ENCODE measurements at places on chromosomes 3 and 15.

DNA sequence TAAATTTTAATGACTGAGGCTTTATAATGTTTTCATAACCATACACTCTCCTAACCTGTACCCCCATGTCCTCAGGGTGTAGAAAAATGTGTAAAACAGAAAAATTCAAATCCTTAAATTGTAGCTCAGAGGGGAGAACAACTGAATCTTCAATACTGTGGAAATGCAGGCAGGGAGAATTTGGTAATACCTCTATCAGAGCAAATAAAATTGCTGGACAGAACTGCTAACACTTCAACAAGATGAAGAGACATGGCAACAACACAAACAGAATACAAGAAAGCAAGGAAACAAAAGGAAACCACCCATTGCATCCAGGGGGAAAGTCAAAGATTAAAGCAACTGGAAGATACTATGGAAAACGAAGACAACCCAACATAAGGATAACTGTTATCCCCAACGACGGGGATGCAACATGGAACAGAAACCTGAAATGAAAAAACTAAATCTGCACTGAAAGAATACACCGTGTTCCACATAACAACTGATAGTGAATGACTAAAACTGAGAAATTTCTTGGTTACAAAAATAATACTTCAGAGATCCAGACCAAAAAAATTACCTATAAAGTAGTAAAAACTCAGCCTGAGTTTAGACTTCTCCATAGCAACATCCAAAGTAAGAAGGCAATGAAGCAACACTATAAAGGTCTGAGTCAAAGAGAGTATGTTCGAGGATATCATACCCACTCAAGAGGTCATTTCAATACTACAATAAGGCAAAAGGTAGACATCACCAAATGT, 48.5 kb downstream of the HACD2 start:
- DNase-seq, result no peak

DNA sequence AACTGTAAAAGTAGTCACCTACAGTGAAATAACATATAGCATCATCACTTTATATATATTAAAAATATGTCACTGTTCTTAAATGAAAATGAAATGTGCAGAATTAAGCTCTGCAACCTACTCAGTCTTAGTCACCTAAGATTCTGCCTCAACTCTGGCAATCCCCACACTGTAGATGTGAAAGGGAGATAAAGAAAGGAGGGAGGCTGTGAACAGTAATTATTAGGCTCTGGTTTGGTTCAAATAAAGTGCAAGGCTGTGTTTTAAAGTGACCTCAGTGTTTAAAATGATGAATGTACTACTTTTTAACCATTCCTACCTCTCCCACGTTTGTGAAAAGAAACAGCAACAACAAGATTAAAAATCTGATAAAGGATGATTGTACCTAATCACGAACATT, 72.2 kb downstream of the ATP8B4 start:
- DNase-seq, result no peak

GRCh38 chr3:70919661-70920060, 607.2 kb upstream of the MDFIC2 start:
- DNase-seq, result no peak

GRCh38 chr15:59437142-59437816, 707 bp upstream of the FAM81A start:
- no peak for DNase-seq

GRCh38 chr15:28274635-28275034, 47.3 kb downstream of the HERC2 start:
- no peak for DNase-seq

DNA sequence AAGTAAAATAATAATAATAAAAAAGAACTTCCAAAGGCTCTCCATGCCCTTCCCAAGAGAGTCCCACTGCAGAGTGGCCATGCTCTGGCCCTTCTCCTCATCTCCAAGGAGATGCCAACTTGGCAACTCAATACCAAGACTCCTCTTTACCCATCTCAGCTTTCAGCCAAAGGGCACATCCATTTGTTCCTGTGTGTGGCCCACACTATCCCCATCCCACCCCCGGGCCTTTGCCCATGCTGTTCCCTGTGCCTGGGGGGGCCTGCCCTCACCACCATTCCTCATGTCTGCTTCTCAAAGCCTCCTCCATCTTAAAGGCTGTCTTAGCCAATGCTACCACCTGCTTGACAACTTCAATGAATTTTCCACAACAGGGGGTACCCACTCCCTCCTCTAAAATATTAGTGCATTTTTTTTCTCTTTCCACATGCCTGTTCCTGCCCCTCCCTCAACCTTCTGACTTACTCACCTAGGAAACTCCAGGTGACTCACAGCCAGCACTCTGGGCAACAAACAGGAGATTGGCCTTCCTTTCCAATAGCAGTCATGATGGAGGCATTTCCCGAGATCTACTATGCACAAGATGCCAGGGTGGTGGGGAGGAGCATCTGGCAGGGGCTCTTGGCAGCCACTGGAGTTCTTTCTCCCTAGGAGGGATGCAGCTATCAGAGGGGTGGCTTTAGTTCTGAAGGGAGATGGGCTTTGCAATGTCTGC, 109.4 kb upstream of the SMAD3 start:
- no peak for DNase-seq

DNA sequence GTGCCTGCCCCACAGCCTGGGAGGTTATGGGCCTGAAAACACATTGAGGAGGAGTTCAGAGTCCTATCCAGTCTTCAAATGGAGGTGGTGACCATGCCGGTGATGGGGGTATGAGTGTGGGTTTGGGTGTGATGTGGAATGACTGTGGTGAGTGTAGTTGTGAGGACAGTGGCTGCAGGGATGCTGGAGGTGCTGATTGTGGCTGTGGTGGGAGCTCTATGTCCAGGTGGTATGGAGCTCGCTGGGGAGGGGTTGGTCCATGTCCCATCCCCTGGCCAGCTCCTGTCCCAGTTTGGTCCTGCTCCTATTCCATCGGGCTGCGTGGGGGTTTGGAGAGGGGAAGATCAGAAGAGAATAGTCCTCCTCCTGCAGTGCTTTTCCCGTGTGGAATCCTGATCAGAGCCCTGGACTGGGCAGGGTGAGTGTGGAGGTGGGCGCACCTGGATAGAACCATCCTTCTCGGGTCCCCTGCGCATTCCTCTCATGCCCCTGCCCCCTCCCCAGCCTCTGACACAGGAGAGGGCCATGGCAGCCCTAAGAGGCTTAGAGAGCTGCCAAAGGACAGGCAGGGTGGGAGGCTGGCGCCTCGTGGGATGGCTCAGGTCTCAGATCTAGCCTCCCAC, 23.0 kb upstream of the GOLGA6C start:
- no peak for DNase-seq

Measured in hematopoietic multipotent progenitor cell treated with erythropoietin and hydrocortisone succinate and interleukin-3 and kit ligand, for 4 days (in vitro differentiated cells).